ENCODE measurements at places on chromosomes 12 and 14.

DNA sequence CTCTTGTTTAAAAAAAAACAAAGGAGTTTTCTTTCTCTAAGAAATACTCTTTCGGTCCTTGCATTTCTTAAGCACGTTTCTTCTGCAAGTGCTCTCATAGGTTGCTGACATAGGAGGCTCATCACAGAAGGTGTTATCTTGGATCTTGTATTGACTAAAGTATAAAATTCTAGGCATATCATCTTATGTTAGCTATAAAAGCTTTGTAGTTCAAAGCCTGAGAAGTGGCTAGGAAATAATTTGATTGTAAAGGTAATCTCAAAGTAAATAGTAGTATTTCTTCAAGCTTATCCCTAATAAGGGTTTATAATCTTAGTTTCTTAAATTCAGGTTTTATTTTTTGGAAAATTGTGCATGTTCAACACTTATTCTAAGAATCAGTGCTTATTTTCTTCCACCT, 778.9 kb downstream of the TMTC2 start:
- no peak for DNase-seq

GRCh38 chr12:3071107-3071506, 6.1 kb upstream of the TSPAN9 start:
- no peak for DNase-seq

GRCh38 chr12:78145398-78145797, 314.7 kb downstream of the NAV3 start:
- no peak for DNase-seq

DNA sequence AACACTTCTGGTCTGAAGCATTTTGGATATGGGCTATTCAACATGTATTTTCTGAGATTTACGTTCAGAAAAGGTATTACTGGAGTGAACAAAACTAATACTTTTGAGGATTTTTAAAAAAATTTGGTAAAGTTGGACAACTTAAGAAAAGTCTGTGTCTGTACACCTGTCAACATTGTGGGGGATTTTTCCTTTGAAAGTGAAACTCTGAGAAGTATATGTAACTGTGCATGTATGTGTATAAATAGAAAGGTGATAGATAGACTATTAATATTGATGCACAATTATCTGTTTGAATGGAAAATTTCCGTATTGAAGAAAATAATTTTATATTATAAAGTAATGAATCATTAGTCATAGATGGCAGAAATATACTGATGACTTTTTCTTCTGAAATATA, 312.8 kb upstream of the MDGA2 start:
- no peak for DNase-seq

DNA sequence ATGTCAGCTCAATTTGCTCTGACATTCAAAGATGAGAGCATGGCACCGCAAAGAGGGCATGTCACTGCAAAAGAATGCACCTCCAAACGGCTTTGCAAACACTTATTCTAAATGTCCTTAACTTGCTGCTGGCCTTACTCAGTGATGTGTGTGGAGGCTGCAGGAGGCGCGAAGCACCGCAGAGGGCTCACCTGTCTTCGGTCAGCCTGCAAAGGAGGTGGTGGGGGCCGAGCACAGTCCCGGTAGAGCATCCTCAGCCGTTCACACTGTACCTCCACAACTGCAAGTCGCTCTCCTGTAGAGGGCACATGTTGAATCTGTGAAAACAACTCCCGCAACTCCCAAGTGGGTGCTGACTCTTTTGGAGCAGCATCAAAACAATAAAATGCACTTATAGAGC, 93.8 kb downstream of the TRAFD1 start:
- no peak for DNase-seq
